ENCODE measurements at places on chromosomes 6 and 20. TPM values are rescaled to one million over a fixed set of nuclear protein-coding genes. Genes with fewer than 3 reads are reported as not detected.

The TUBB2B gene
- not detected for total RNA-seq

- DNase-seq = peak; percentile 54
Measured at GRCh38 chr6:11393713-11394627, 143.6 kb upstream of the TMEM170B start.

GRCh38 chr6:13593720-13594119 lies 19.3 kb downstream of the SIRT5 start:
- DNase-seq = peak; percentile 11

The LRRC73 gene
- 0.07 TPM for total RNA-seq

Measured in HT1080 (cell line).